ENCODE measurements at places on chromosomes 16 and 17.

DNA sequence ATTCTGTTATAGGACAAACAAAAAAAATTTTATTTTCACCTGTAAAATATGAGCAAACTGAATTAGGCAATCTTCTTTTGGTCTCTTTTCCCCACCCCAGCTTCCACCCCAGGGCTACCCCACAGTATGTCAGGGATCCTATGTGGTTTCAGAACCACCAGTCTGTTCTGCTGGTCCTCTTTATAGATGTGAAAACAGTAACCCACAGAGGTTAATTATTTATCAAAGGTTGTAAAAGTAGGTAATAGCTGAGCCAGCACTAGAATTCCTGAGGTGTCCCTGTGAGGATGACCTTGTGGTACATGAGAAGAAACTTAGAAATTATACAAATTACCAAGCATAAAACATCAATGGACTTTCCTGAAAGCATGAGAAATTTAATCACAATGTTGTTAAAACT lies 428.7 kb downstream of the CNTNAP4 start:
- DNase-seq: no peak

DNA sequence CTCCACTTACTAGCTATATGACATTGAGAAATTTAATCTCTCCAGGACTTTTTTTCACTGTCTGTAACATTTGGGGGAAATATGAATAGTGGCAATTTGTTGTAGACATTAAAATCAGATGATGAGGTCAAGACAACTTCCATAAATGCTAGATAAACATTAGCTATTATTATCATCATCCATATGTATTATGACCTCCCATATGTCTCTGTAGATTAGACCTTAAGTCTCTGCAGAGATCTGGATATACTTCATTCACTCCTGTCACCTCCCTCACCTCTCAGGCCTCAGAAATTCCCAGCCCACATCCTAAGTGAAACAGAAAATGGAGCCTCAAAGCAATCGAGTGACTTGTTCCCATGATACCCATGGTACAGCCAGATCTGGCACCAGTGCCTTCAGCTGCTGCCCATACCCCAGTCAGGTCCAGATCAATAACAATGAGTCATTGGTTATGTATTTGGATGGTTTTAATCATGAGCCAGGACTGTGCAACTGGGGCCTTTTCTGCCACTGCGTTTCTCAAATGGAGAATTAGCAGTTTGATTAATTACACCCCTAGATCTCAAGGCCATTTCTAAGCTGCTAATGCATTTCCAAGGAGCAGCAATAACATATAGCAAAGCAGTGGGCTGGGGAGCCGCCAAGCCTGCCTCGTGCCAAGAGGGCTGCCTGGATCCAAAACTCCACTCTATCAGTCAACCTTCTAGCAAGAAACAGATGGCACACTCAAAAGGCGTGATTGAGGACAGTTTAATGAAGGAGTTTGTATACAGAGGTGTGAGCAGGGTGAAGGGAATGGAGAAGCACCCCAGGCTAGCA lies 2.6 kb upstream of the FDXR start:
- no peak for DNase-seq

DNA sequence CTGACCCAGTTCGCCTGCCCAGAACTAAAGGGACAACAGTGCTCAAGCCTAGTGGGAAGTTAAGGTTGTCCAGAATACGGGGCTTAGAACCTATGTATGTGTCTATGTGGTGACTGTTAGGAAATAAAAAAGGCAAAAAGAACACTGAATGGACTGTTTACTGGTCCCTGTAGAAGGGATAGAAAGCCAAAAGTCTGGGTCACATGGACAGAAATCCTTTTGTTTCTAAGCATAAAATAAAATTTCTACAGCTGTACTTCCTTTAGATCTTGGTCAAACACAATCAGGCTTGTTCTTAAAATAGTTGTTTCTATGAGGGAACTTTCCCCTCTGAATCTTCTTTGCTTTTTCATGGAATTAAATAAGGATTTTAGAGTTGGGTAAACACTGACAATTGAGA lies 212.8 kb downstream of the LGALS9B start:
- no peak for DNase-seq

DNA sequence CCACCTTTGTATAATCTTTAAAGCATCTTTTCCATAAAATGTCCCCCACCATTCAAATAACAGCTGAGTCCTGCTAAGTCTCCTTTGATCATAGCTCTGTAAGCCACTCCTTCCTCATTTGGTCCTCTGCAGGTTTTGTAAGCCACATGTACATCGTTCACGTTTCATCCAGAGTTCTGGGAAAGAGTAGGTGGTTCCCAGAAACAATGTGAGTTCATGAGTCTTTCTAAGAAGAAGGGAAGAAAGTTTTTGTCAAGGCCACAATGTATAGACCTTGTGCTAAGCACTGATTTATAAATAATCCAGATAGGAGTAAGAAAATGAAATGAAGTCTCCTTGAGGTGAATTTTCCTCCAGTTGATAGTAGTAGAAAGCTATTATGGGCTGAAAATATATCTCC lies 8.7 kb upstream of the ANKS4B start:
- DNase-seq: no peak

GRCh38 chr16:85986931-85987749 lies 88.2 kb downstream of the IRF8 start:
- DNase-seq: peak; percentile 62

DNA sequence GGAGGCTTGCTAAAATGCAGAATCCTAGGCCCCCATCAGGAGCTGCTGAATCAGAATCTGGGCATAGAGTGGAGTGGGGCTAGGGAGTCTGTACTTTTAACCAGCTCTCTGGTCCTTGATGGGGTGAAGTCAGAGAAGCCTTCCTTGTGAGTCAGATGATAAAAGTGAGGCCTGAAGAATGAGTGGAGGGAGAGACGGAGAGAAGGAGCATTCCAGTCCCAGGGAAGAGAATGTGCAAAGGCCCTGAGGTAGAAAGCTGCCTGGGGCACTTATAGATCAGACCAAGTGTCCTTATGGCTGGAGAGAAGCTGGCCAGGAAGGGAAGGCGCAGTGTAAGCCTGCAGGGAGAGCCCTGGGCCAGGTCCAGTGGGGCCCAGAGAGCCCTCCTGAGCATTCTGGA lies 235.1 kb upstream of the NLRP1 start:
- DNase-seq: no peak

GRCh38 chr17:74582633-74583032 lies 9.4 kb downstream of the CD300LD start:
- no peak for DNase-seq

DNA sequence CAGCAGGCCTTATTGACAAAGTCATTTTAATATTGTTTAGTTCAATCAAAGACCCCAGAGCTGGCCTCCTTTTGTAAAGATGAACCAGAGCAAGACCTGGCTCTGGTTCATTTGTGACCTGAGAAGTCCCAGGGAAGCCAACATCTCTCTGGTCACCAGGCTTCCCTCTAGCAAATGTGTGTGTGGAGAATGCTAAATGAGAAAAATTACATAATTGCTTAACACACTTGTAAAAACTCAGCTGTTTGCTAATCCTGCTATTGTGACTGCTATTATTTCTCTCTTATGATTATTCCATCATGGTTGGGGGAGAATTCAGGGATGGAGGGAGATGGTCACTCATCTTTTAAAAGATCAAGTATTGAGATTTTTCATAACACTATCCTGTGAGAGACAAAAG lies 94.3 kb upstream of the CLEC3A start:
- DNase-seq: no peak

DNA sequence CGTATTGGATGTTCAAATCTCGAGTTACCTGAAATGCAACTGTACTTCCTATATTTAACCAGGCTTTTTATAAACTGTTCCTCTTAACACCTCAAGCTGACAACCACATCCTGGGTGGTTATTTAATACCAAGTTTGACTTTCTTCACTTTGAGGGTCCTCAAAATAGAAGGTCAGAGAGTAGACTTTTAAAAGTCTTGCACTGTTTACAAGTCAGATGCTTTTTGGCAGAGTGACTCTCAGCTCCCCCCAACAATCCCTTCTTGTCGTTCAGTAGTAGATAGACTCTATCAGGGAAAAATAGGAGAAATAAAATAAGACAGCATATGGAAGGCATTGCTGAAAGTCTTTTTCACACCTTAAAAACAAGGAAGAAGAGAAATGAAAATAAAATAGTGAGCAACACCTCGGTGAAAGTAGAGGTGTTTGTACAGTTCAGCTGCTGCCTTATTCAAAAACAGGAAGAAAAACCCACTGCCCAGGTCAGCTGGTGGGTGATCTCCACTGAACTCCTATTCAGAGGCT lies 650.4 kb downstream of the WWOX start:
- DNase-seq: no peak

- no peak for DNase-seq
Observed at GRCh38 chr16:57282510-57283213, 1.8 kb downstream of the PLLP start.

- DNase-seq: no peak
Observed at GRCh38 chr17:6279659-6280058, 155.3 kb downstream of the AIPL1 start.

DNA sequence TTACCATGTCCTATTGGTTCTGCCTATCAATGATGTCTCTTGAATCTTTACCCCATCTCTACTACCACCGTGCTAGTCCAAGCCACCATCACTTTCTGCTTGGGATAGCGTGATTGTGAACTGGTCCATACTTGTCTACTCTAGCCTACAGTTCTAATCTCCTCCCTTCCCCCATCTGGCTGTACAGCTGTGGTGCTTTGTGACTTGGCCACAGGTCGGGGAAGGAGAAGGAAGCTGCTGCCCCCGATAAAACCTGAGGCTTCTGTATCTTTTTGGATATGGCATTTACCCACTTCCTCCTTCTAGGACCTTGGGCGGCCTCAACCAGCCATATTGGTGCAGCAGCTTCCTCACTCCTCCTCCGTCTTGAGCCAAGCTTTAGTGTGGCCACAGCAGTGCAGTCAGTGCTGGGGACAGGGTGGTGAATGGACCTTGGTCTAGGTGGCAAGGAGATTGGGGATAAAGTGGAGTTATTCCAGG lies 314 bp upstream of the ITGA2B start:
- DNase-seq: no peak

DNA sequence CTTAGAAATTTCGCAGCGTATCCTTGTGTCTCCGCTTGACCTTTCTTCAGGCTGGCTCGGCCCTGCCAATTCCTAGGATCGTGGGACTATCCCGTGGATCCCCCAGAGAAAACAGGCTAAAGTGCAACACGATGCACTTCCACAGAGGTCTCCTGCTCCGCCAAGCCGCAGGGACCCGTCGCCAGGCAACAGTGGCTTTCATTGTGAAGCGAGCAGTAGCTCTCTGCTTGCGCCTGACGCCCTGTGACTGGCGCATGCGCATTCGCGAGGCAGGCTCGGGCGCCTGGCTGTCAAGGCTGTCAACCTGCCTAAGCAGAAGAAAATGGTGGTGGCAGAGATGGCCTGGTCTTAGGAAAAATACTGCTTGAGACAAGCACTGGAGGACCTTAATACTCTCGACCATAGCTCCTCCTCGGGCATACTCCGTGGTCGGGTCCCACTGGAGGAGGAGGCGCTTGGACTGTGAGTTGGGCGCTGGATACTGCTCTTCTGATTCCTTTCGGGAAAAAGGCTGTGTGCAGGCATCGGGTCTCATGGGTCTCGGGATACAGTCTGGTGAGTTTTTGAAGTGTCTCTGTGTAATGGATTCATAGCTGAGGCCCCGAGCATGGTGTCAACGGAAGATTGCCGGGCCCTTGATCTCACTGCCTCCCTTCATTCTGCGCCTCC lies 2336.1 kb downstream of the TP53TG3F start:
- DNase-seq: no peak

DNA sequence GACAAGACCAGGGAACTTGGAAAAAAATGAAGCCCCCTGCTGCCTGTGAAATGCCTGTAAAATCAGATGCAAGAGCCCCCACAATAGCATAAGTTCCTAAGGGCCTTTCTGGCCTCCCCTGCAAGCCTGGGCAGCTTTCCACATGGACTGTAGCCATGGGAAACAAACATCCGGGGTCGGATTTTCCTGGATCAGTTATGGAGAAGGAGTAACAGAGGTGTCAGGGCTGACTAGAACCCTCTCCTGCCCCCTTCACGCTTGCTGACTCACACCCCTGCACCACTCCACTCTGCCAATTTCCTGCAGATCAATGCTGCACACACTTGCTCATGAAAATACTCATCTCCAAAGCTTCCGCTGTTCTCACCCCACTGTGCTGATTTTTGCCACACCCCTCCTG lies 258.6 kb downstream of the CBLN1 start:
- no peak for DNase-seq

GRCh38 chr17:10021272-10021984 lies 116.4 kb upstream of the RCVRN start:
- DNase-seq: no peak

DNA sequence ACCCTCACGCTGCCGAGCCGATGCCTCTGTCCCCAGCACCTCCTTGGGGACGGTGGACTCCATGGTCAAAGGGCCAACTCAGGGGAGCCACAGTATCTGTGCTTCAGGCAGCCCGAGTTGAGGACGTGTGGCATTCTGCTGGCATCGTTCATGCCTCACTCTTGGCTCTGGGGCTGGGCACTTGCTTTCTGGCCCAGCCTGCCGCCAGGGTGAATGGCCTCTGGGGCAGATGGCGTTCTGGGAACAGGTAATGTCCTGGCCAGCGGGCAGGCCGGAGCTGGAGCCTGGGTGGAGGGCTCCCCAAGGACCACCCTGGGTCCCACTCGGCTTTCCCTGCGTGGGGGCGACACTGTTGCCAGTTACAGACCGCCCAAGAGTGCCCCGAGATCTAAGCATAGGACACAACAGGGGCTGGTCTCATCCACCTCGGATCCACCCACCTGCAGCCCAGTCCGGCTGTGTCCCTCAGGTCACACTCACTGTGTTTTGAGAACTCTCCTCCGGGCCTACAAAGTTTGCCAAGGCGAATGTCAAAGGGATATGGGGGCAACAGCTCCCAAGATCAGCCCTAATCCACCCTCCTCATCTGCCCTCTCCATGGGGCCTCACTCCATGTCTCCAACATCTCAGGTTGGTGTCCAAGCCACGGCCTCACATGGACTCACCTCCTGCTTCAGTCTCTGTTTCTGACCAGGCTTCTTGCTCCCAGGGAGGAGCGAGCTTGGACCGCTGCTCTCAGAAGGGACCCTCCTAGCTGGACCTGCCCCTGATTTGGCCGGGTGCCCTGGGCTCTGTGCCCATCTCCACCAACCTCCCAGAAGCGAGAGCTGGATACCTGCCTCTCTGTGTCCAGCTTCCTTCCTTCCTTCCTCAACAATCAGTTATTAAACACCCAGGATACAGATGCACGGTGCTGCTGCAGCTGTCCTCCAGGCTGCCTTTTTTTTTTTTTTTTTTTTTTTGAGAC lies 60.8 kb downstream of the TMEM235 start:
- no peak for DNase-seq

- DNase-seq: no peak
Observed at GRCh38 chr17:82304826-82305726, 12.3 kb downstream of the CD7 start.

- no peak for DNase-seq
Observed at GRCh38 chr17:68006797-68007196, 10.5 kb upstream of the C17orf58 start.

GRCh38 chr16:82755570-82756282 lies 129.0 kb downstream of the CDH13 start:
- no peak for DNase-seq

Measured in stimulated activated CD4-positive, alpha-beta T cell treated with anti-CD3 and anti-CD28 coated beads, Interleukin-4, amount 100 ng/mL, for 4 hours (primary cell).